ENCODE measurements at places on chromosomes 13 and 19. TPM values are rescaled to one million over a fixed set of nuclear protein-coding genes. Genes with fewer than 3 reads are reported as not detected.

DNA sequence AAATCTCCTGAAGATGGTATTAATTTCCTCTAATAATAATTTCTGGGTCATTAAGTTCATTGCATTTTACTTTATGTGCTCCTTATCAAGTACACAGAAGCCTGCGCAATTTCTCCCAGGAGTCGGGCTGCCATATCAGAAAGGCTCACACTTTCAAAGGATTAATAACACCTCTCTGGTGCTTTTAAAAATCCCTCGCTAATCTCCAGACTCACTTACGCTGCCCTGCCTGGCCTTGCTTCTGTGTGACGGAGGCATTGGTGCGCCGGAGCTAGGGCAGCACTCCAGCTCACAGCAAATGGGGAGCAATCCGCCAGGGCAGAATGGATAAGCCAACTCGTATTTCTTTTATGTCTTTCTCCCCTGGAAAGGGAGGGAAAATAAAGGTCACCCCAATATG, 300.8 kb downstream of the EFNB2 start:
- peak; percentile 19 for DNase-seq

DNA sequence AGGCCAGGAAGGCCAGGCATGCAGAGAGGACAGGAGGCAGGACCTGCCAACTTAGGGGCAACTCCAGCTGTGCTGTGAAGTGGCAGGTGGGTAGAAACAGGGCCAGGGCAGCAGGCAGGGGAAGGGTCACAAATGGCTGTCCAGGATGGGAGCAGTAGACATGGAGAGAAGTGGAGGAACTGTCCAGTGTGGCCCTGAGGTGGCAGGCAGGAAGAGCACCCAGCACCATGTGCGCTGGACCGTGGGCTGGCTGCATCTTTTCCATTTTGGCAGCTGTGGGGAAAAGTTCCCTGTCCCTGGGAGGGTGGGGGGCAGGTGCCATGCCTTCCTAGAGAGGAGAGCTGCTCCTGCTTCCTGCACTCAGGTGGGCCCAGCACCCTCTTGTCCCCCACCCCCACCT, 13.8 kb downstream of the DEDD2 start:
- DNase-seq, result no peak

- no peak for DNase-seq
Observed at GRCh38 chr13:44439452-44440024, 65.9 kb downstream of the SERP2 start.

DNA sequence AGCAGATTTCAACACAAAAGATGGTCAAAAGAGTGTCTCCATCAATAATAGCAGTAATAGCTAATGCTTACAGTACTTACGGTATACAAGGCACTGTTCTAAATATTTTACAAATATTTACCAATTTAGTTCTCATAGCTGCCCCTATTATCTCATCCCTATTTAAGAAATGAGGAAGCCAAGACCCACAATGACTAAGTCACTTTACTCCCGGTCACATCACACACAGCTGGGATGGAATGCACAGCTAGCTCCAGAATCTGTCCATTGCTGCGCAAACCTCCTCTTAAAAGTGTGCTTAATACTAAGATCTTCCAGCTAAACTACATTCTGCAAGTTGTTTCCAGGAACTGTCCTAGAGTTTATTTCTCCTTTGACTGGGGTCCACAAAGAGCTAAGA, 63.4 kb downstream of the RAP2A start:
- DNase-seq, result no peak

GRCh38 chr13:44484562-44485138, 91.5 kb downstream of the TSC22D1 start:
- DNase-seq, result no peak

ZNF93 gene
- 2.0 TPM for total RNA-seq

ELSPBP1 gene
- not detected for total RNA-seq

SHANK1 gene
- total RNA-seq, result 0.09 TPM

HTR2A gene
- 0.47 TPM for total RNA-seq

LENG9 gene
- 2.1 TPM for total RNA-seq

DNA sequence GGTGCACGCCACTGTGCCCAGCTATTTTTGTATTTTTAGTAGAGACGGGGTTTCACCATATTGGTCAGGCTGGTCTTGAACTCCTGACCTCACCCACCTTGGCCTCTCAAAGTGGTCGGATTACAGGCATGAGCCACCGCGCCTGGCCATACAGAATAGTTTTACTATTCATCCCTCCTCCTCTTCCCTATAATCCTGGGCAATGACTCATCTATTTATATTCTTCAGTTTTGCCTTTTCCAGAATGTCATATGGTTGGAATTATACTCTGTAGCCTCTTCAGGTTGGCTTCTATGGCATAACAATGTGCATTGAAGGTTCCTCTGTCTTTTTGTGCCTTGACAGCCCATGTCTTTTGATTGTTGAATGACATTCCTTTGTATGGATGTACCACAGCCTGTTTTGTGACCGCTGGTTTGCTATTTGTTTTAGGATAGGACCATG, 22.2 kb upstream of the LRP3 start:
- no peak for DNase-seq

- no peak for DNase-seq
Observed at GRCh38 chr13:28299916-28300315, 161.6 kb downstream of the PAN3 start.

GRCh38 chr13:85194482-85194881, 604.7 kb downstream of the SLITRK6 start:
- no peak for DNase-seq

HPN gene
- 4.5 TPM for total RNA-seq

IRF2BP1 gene
- 21.5 TPM for total RNA-seq

DNA sequence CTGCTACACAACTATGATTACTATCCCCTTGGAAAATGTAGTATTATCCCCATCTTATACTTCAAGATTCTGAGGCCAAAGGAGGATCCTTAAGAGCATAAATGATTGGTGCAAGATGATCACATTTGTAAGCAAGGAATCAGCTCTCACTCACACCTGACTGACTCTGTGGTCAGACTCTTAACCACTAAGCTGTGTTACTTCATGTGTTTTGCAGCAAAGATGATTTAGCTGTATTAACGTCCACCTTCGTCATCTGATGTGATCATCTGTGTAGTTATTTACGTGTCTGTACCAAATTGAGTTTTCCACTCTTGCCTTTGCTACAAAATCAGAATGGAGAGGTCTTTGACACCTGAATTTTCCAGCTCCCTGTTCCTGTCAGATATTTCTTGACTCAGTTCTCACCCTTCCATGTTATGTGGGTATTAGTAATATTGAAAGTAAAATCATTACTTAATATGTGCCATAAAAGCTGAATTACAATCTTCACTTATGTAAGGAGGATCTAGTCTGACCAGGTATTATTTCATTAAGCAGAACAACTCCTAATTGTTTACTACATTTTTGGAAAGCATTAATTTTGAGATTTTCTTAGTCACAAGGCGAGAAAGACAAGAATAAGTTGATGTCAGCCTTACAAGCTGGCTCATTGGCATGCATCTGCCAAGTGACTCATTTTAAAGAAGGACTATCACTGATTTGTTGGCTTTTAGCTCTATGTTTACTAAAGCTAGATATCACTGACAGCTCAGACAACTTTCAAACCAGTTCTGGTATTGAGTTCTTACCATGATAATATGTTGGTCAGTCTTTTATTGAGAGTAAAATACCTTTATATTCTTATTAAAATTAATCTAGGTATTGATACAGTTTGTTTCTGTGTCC, 1279.8 kb upstream of the PCDH9 start:
- no peak for DNase-seq

GRCh38 chr13:21089830-21090229, 28.4 kb upstream of the LATS2 start:
- no peak for DNase-seq

DNA sequence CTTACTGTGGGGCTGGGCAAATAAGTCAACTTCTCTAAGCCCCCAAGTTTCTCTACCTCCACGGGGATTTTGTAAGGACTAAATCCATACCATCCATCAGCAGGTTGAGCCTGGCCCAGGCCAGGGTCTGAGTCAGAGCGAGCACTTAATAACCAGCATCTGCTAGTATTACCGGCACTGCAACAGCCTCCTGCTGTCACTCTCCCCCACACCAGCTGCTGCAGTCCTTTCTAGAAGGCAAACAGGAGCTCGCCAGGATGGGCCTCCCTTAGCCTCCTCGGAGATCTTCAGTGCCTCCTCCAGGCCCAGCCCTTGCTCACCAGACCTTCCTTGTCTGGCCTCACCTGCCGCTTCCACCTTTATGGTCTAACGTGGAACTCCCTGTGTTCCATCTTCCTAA, 3.2 kb downstream of the NAPA start:
- no peak for DNase-seq

NOVA2 gene
- total RNA-seq, result 4.0 TPM

DNA sequence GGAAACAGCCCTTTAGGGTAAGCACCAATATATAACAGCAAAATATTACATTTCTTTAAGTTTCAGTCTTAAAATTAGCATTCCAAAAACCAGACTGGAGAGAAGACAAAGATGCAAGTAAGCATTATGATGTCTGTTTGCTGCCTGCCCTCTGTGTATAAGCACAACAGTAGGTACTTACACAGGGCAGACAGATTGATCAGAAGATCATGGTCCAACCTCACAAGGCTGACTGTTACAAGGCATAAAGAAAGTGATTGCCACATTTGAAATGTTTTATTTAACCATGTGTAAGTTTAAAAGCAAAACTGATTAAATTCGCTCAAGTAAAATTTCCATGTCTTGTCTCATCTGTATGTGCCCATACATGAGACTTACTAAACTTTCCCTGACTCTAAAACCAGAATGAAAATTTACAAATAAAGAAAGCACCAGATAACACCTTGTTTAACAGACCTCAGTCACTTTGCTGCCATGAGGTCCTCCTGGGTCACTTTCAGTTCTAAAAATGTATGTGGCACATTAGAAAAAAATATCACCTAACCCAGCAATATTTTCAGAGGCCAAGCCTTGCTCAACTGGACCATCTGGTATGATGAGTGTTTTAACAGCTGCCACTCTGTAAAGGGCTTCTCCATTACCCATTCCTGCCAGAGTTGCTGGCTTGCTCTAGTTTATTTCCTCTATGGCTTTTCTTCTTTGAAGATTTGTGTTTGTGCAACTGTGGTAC, 297.0 kb downstream of the RBM26 start:
- no peak for DNase-seq

TRPM4 gene
- 35.0 TPM for total RNA-seq

DNA sequence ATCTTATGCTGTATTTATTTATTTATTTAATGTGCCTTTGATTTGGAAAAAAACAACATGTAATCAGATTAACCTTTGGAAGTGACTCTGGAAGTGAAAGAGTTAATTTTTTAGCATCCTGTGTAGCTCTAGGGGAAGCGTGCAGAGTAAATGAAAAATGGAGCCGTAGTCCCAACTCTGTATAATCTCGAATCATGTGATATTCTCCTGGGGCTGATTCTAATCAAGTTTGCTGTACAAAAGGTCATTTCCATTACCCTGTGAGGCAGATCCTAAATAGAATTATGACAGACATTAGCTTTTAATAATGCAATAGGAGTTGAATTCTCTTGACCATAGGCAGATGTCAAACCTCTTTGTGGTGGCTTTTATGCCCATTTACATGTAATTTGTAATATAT, 238.6 kb upstream of the CSNK1A1L start:
- DNase-seq, result no peak

DNA sequence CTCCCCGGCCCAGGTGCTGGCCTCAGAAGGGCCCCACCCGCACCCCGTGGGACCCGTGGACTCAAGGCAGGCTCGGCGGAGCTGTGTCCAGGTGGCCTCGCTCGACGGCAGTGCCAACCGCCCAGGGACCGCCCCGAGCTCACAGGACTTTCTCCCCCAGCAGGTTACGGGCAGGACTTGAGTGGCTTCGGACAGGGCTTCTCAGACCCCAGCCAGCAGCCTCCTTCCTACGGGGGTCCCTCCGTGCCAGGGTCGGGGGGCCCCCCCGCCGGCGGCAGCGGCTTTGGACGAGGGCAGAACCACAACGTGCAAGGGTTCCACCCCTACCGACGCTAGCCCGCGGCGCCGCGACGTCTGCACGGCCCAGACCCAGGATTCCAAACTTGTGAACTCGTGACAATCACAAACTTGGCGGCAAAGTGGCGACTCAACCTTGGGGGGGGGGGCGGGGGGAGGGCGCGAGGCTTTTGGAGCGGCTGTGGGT, 3.6 kb upstream of the RPS15 start:
- peak; percentile 51 for DNase-seq

GRCh38 chr13:40254394-40254793, 412.0 kb downstream of the FOXO1 start:
- DNase-seq, result no peak

- DNase-seq, result no peak
Observed at GRCh38 chr19:12763100-12763499, 11.5 kb downstream of the BEST2 start.

DNA sequence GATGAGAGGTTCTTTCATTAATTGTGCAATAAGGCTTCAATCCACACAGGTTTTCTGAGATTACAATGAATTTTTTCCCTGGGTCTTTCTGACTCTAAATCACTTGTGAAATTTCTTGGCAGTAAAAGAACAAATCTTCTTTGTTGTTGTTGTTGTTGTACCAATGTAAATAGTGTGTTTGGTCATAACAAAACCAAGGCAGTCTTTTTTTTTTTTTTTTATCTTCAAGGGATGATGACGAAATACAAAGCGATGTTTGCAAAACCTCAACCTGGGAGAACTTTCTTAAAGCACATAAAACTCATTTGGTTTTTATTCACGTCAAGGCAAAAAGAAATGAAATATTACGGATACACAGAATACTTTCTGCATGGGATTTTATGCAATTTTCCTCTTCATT, 462.0 kb downstream of the LIG4 start:
- DNase-seq, result no peak

GRCh38 chr13:52061587-52061986, 37.1 kb downstream of the UTP14C start:
- no peak for DNase-seq

IL12RB1 gene
- 0.83 TPM for total RNA-seq

DNA sequence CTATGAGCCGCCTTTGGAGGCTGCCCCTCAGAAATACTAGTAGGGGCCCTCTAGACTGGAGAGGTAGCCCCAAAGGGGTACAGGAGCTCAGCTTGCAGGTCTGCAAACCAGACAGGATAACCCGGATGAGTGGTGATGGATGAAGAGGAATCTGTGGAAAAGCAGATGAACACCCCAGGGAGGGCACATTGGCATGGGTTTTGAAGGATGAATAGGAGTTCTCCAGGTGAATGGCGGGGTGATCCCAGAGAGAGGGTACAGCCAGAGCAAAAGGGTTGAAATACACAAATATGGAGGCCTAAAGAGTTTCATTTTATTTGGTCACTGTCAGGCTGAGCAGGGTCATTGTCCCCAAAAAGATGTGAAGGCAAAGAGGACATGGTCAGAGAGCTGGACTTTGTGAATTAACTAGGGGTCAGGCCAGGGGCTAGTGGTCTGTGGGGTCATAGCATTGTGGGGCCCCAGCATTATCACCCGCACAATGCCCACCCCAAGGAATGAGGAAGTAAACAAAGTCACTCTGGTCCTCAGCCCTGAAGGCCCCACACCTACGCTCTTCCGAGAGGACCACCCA, 4.8 kb downstream of the NR2F6 start:
- no peak for DNase-seq

LRRC4B gene
- total RNA-seq, result 1.8 TPM
